CD4-positive, alpha-beta T cell treated with Interleukin-15 for 1 hour (primary cell): ENCODE measurements at places on chromosomes 3 and 15.

DNA sequence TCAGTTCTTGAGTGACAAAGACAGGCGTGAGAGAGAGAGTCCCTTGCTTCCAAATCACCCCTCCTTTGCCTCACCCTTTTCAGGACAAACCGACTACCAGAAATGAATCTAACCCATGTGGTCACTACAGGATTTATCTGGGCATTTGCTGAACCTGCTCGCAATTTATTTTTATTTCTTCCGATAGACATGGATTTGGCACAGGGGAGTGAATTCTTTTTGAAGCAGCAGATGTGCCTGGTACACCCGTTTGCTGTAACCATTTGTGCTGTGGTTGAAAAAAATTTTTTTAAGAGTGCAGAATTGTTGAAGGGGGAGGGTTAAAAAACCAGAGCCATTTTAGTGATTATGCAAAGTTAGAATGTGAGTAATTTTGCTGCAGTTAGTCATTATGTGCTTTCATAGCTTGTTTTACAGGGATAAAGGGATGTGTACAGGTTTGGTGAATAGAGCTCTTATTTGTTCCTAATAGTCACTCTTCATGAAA, 442.0 kb downstream of the LPP start:
- no peak for DNase-seq

GRCh38 chr3:170947018-170947769, 38.8 kb upstream of the EIF5A2 start:
- no peak for DNase-seq

DNA sequence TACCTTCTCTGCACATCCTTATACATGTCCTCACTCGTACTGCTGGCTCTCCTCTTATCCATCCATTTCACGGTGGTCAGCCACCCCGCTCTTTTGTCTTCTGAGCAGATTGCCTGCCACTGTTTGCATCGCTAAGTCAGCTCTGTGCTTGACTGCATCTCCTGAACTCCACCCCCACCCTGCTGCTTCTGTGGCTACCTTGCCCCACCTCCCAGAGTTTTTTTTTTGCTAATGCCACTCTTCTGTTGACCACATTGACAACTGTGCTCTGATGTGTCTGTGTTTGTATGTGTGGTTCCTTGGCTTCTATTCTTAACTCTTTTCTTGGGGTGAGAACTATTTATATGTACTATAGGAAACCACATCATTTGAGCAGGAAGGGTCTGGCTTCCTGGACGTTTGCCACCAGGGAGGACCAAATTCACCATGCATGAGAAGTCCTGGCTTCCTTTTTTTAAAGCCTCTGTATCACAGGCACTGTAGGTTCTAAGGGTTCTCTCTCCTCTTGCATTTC, 12.8 kb upstream of the MTMR10 start:
- DNase-seq = peak; percentile 64

GRCh38 chr15:85333132-85333831, 47.1 kb upstream of the AKAP13 start:
- no peak for DNase-seq

DNA sequence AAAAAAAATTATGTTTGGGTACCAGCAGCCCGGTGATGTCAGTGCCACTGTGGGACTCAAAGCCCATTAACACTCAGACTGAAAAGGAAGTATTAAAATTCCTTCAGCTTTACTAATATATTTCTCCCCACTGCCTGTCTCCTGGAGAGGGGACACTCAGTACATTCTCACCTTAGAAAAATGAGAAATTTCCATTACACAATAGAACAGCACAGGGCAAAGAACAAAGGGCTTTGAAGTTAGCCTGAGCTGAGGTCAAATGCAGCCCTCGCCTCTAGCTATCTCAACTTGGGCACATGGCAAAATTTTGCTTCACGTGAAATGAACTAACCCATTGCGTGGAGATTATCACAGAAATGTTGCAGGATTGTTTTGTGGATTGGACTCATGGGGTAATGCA, 80.8 kb downstream of the RARB start:
- DNase-seq = no peak

GRCh38 chr15:74573987-74574386, 33.0 kb downstream of the ARID3B start:
- DNase-seq = no peak

DNA sequence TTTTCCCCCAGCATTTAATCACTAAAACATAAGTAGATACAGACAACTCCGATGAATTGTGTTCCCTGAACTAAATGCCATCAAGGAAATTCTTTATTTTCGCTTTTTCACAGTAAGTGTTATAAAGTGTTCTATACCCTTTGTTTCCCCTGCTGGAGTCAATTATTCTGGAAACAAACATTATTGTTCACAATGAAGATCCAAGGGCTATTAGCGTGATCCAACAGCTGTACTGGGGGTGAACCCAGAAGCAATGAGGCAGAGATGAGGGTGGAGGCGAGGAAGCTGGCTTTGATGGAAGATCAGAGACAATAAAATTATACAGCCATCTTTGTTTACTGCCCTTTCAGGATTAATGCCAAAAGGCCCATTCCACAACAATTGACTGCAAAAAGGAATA, 250.3 kb upstream of the IGF1R start:
- no peak for DNase-seq

DNA sequence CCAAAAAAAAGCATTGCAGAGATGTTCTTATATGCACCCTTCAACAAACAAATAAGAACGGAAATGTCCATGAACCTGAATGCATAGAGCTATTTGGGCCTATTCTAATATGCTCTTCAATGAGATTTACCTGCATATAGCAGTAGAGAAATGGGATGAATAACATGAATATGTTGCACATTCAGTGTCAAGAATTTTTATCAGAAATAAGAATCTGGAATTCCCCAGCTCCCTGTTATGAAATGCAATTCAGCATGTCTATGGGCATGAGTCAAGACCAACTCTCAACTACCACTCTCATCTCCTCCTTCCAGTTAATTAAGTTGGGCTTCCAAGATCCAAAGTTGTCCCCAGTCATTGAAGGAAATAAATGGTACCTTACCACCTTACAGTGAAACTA, 133.7 kb upstream of the ALCAM start:
- no peak for DNase-seq

DNA sequence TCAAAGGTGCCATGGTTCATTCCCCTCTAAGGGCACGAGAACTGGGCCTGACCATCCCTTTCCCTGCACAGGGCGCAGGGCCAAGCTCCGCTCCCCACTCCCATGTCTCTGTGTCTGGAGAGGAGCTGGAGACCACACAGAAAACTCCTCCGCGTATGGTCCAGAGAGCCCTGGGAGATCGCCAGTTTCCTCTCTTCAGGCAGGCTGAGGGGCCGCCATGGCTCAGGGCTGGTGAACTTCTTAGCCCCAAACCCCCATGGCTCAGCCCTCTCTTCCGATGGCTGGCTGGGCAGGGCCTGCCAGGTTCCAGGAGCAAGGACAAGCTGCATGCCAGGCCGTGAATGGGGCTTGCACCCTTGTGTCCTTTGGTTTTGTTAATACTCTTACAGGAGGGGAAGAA, 52.9 kb downstream of the EXOG start:
- no peak for DNase-seq

DNA sequence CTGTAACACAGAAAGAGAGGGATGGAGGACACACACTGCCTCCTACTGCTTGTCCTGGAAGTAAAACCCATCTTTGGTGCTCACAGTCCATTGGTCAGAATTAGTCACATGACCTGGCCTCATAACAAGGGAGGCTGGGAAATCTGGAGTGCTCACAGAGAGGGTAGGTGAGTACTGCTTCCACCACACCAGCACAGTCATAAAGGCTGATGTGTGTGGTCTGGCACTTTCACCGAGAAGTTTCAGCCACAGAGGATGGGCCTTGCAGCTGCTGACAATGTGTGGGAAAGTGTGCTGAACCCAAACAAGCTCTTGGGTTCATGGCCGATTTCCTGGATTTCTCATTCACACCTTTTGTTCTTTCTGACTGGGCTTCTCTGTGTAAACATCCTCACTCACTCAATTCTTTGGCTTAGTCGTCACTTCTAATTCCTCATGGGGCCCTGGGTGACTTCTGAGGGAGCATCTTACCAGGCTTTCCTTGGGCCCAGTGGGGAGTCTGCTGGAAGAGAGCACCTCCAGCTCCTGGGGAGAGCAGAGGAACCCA, 100.7 kb downstream of the ASB7 start:
- DNase-seq = no peak

DNA sequence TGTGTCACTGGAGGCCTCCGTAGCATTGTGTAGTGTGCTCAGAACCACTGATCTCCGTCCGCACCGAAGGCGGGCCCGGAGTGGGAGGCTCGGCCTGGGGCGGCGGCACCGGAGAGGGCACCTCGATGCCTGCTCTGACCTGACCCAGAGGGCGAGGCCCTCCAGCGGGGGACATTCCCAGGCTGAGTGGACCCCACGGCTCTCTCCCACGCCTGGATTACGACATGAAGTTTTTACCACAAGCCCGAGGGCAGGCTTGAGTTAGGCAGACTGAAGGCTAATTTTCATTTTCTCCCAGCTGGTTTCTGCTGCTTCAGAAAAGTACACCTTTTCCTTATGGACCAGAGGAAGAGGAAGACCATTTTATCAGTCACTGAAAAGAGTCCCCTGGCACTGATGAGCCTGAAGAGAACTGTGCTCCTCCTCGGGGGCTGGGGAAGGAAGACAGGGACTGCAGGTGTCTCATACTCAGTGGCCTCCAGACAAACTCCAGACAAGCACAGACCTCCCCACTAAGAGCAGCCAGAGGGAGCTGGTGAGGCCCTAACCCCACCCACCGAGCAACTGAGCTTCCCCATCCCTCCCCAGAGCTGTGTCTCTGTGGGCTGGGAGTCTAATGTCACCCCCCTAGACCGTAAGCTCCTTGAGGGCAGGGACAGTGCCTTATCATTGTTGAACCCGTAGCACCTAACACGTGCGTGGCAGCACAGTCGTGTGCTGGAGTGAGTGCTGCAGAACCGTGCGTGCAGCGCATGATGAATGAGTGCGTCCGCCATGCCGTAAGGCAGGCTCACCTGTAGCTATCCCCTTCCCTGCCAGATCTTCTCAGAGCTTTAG, 74.5 kb upstream of the BLM start:
- DNase-seq = no peak

GRCh38 chr3:52204337-52205073, 6.5 kb downstream of the ALAS1 start:
- DNase-seq = no peak

- no peak for DNase-seq
Measured at GRCh38 chr15:74283368-74283767, 47.2 kb downstream of the CCDC33 start.

- no peak for DNase-seq
Measured at GRCh38 chr3:64355401-64355807, 130.1 kb upstream of the PRICKLE2 start.

- no peak for DNase-seq
Measured at GRCh38 chr3:170354760-170355159, 2.8 kb upstream of the SKIL start.

- peak; percentile 40 for DNase-seq
Measured at GRCh38 chr15:51162865-51163762, 68.4 kb upstream of the TNFAIP8L3 start.

DNA sequence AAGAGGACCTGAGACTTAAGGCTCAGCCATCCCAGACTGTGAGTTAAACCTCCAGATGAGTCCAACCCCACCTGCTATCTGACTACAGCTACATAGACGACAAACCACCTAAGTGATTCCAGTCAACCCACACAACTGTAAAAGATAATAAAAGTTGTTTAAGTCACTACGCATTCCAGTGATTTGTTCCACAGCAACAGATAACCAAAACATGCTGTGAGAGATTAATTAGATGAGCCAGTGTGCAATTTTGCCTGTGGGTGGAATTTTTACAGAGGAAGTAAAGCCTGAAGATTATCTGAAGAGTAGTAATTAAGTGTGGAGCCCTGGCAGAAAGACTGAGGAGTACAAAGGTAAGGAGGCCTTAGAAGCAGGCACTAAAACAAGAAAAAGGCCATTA, 5.4 kb downstream of the BTBD1 start:
- no peak for DNase-seq

DNA sequence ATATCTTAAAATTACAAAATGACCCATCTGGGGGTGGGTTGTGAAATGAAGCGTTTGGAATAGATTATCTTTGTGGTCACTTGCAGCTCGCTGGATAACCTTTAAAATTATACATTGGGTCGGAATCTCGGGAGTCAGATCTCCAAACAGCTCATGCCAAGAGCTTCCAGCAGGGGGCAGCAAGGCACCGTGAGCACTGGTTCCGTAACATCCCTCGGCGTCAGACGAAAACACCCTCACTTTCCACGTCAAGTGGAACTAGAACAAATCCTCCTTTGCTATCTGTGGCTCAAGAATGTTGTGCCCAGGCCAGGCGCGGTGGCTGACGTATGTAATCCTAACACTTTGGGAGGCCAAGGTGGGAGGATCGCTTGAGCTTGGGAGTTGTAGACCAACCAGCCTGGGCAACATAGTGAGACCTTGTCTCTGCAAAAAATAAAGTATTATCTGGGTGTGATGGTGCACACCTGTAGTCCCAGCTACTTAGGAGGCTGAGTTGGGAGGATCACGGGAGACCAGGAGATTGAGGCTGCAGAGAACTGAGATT, 31.1 kb downstream of the UMPS start:
- peak; percentile 62 for DNase-seq

GRCh38 chr3:114405202-114405990, 111.6 kb downstream of the TIGIT start:
- DNase-seq = no peak

GRCh38 chr15:100601163-100601562, 821 bp downstream of the LINS1 start:
- peak; percentile 48 for DNase-seq

DNA sequence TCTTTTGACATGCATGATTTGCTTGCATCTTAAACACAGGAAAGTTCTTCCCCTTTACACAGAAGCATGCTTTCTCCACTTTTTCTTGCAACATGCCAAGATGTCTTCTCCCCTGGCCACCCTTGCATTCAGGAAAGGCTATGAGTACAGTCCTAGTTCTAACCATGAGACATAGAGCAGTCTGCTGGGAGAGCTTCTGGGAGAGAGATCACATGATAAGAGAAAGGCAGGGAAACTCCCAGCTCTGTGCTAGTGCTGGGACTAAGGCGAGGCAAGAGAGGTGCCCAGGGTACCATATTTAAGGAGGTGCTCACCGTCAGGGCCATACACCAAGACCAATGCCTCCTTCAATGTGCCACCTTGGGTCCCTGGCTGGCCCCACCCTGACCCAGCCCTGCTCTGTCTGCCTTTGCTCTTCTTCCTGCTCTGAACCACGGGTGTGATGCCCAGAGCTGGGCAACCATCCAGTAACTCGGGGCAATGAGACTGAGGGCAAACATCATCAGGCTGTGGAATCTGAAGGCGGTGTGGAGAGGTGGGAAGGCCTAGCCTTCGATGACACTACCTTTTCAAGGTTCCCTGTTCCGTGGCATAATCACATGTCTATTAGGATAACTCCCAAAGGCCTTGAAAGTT, 77.4 kb upstream of the PRR20G start:
- DNase-seq = no peak

GRCh38 chr15:45831787-45832186, 197.0 kb downstream of the SQOR start:
- DNase-seq = no peak
